ENCODE measurements at places on chromosomes 1 and 21.

DNA sequence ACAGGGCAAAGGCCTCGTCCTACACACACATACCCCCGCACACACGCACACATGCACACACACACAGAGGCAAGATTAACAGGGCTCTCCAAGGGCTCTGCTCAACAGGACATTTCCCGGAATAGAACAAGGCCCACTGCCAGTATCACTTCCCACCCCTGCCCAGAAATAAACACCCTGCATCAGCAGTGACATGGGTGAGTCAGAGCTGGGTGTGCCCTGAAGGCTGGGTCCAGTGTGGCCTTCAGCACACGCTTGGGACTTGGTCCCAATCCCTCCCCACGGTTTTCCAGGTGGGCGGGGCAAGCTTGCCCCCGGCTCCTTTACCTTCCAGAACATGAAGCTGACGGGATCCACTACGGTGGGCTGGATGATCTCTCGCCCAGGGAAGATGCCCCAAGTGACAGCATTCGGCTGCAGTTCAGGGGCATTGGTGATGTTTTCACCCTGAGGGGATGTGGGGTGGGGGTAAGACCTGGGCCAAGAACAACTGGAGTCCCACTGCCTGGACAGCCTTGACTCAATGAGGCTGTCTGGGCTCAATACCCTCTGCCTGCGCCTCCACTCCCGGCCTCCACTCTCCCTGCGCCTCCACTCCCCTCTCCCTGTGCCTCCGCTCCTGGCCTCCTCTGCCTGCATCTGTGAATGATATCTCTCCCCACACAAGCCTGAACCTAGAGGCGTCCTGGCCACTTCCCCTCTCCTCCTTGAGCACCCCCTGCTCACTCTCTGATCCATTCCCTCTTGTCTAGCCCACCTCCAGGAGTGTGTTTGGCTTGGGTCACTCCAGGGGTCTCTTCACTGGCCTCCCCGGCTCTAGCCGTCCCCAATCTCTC is 14.7 kb downstream of the MTHFR start:
- DNase-seq: peak; percentile 78

- DNase-seq: no peak
Observed at GRCh38 chr1:50497007-50497406, 73.8 kb upstream of the DMRTA2 start.

DNA sequence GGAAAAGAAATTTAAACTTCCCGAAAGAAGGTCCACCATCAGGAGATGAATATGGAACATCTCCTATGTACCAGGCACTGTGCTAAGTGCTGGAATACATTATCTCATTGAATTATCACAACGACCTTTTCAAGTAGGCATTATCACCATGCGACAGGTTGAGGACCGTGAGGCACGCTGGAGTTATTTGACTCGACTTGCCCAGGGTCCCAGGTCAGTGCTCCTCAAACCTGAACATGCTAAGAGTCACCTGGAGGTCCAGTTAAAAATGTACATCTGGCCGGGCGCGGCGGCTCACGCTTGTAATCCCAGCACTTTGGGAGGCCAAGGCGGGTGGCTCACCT is 15.9 kb upstream of the AGTRAP start:
- no peak for DNase-seq

DNA sequence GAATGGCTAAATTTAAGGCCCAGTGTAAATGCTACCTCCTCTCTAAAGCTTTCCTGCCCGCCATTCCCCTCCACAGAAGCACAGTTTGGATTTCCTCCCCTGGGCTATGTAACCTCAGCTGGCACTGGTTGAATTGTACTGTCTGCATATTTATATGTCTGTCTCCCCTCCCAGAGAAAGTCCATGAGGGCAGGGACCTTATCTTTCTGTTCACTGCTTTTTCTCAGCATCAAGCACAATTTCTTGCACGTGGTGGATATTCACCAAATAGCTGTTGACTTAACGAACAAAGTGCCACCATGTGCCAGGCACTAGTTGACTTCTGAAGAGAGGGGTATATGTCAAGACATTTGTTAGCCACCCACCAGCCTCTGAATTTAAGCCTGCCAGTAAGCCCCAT is 9.5 kb upstream of the PDIK1L start:
- no peak for DNase-seq

GRCh38 chr1:215282557-215282956 is 200.0 kb downstream of the KCNK2 start:
- peak; percentile 67 for DNase-seq

- DNase-seq: no peak
Observed at GRCh38 chr1:85597709-85598108, 17.1 kb downstream of the CCN1 start.

GRCh38 chr1:234748066-234748465 is 138.1 kb upstream of the IRF2BP2 start:
- no peak for DNase-seq

- DNase-seq: no peak
Observed at GRCh38 chr1:189992856-189993255, 484.8 kb downstream of the BRINP3 start.

GRCh38 chr1:81998165-81998564 is 197.4 kb downstream of the ADGRL2 start:
- DNase-seq: peak; percentile 3

DNA sequence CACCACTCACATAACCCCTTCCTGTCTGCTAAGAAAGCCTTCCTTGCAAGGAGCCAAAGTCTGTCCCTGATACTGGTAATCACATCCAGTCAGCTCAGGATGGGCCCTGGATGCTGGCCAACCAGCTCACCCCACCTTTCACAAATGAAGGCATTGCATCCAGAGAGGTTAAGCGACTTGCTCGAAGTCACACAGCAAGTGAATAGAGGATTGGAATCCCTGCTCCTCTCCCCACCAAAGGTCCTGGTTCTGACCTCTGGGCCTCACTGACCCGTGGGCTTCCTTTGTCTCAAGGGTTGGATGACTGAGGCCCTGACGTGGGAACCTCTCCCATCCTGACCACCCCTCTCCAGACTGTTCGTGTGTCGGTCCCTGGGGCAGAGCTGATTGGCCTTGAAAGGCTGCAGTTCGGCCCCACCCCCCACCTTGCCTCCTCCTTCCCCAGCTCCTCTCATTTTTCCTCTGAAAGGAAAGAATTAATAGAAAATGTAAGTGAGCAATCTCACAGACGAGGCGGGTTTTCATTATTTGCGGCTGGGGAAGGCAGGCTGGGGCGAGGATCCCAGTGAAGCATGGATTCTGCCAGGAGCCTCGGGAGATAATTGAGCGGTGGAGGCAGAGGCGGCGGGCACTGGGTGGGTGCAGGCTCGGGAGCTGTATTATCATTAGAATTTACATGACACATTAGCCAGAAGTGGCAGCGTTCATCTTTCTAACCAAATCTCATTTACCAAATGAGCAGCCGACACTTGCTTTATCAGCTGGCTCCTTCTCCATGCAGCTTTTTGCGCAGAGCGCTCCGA is 101.5 kb upstream of the CSF3R start:
- DNase-seq: no peak

DNA sequence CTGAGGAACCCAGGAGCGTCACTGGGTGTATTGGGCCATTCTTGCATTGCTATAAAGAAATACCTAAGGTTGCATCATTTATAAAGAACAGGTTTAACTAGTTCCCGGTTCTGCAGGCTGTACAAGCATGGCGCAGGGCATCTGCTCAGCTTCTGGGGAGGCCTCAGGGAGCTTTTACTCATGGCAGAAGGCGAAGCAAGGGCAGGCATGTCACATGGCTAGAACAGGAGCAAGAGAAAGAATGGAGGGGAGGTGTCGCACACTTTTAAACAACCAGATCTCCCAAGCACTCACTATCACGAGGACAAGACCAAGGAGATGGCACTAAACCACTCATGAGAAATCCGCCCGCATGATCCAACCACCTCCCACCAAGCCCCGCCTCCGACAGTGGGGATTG is 65.2 kb downstream of the PSMG1 start:
- no peak for DNase-seq

DNA sequence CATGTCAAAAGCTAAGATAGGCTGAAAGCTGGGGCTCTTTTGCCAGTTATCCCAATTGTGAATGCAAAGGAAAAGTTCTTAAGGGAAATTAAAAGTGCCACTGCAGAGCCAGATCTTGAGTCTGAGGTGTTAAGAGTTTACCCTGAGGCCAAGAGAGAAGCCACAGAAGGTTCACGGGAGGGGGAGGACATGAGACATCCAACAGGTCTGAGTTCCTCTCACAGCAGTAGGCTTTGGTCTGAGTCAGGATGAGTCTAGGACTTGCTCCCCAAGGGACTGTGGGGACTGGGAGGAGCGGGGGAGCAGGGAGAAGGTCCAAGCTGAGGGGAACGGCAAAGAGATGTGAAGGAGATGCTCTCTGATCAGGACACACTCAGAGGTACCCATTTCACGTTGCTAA is 411.2 kb upstream of the CAMK1G start:
- no peak for DNase-seq

DNA sequence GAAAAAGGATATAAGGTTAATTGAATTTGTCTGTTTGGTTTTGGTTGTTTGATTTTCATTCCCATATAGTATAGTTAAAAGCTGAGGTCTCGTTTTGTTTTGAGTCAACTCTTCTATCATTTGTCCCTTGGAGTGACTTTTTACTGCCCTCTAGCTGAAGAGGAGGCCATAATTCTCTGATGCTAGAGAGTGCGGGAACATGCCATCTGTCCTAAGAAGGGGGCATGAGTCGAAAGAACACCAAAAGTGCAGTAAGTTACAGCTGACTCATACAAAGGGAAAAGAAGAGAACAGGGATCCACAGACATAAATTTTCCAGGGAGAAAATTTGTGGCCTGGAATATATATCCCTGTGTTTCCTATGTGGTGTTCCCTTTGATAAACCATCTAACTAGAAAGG is 4.1 kb downstream of the KRTAP21-3 start:
- DNase-seq: no peak

DNA sequence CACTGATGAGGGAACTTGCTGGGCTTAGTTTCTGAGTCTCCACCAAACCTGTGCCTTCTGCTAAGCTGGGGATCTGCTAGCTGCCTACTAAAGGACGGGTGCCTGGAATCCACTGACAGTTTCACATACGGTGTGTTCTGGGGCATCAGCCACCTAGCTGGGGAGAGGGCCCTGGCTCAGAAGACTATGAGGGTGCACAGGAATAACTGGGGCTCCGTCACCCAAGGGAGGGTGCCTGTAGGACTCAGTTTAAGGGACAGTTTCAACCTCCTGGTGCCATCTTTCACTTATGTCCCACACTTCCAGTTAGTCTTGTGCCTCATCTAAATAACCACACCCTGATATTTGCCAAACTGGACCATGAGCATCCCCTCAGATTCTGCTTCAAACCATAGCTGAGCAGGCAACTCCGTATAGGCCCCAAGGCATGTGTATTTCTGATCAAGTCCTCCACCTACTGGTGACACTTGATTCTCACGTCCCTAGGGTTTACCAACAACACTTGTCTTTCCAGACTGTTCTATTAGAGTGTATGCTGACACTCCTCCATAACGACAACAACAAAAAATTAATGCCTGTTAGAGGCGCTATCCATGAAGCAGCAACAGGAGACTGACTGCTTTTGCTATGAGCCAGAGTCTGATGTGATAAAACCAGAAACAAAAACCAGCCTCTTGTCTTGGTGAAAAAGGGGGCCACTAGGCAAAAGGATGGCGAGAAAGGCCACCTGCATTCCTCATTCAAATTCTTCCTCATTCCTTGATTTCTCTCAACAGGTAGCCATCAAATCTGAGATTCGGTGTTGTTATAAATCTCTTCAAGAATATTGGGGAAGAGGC is 55.0 kb upstream of the PAXBP1 start:
- peak; percentile 72 for DNase-seq

GRCh38 chr1:226497991-226498639 is 50.4 kb upstream of the STUM start:
- DNase-seq: no peak

DNA sequence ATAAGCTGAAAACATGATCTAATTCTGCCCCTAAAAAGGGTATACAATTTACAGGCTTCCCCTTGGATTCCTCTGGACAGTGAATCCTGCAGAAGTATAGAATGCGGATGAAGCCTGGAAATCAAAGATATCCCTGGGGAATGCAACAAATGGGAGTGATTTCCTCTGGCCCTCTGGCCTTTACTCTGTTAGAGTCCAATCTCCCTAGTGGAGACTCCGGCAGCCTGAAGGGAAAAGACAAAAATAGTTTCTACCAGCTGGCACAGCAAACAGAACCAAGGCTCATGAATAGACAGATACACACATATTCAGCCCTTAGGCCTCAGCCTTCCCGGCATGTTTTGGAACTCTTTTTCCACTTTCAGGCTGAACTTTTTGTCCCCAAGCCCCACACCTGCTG is 3.9 kb upstream of the LRRC52 start:
- DNase-seq: no peak

DNA sequence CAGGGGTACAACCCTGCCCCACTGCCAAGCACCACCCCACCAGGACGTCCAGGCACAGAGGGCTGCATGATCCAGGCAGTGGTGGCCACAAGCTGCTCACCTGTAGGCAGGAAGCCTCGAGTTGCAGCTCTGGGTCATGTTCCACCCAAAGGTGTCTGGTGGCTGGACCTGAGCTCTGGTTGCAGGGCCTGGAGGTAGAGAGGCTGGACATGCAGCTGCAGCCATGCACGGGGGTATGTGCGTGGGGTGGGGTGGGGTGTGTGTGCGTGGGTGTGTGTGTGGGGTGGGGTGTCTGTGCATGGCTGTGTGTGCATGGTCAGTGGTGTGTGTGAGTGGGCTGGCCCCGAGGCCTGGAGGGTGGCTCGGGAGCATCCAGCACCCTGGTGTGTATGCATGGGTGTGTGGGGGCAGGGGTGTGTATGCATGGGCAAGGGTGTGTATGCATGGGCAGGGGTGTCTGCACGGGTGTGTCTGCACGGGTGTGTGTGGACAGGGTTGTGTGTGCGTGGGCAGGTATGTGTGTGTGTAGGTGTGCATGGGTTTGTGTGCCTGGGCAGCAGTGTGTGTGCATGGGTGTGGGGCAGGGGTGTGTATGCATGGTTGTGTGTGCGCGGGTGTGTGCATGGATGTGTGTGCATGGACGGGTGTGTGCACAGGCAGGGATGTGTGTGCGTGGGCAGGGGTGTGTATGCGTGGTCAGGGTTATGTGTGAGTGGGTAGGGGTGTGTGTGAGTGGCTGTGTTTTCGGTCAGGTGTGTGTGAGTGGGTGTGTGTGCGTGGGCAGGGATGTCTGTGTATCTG is 15.6 kb downstream of the ARHGEF16 start:
- no peak for DNase-seq

GRCh38 chr1:64540265-64540791 is 70.4 kb downstream of the CACHD1 start:
- DNase-seq: peak; percentile 62

- DNase-seq: no peak
Observed at GRCh38 chr1:165494949-165495857, 48.6 kb upstream of the LRRC52 start.

DNA sequence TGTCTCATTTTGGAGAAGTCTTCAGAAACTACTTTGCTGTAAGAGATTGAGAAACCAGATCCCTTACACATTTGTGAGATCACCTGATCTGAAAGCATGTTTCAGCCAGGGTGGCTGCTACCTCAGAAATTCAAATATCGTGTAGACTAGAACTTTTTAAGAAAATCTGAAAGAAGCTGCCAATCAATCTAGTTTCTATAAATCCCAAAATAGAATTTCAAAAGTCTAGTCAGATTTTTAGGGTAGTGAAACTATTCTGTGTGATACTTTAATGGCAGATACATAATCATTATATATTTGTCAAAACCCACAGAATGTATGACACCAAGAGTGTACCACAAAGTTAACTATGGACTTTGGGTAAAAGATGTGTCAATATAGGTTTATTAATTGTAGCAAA is 79.9 kb upstream of the PLPPR5 start:
- DNase-seq: no peak

- no peak for DNase-seq
Observed at GRCh38 chr21:46091118-46091517, 6.8 kb upstream of the COL6A2 start.

GRCh38 chr1:245085508-245086095 is 69.2 kb upstream of the KIF26B start:
- DNase-seq: peak; percentile 96
